ENCODE measurements at places on chromosomes 2 and 18.

DNA sequence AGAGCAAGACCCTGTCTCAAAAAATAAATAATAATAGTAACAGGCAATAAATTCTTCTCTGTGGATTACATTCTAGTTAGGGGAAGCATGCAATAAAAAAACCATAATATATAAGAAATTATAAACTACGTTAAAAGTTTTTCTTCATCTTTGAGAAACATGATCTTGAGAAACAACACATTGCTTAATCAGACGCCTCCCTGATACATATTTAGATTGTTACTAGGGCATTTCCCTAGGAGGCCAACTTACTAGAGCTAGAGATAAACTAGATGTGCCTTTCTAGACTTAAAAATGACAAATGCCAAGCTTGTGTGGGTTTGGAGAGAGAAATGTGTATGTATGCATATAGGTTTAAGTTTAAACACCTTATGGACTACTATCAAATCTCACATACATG is 76.3 kb upstream of the GALNT5 start:
- DNase-seq: no peak

DNA sequence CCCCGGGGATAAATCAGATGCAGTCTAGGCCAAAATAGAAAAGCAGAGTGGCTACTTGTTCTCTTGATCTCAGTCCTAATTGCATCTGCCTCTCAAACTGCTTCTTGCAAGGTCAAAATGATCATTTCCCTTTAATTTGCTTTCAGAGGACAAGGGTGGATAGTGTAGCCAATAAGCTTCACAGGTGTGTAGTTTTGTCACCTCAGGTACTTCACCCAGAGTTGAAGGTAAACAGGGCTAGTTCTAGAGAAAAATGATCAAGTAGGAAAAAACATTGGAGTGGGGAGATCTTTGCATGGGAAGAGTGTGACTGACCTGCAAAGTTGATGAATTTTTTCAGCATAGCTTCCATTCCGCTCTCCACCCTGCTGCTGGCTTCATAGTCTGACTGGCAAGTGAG is 8.7 kb downstream of the ERICH2 start:
- DNase-seq: no peak

- no peak for DNase-seq
Observed at GRCh38 chr2:161199912-161200701, 39.9 kb downstream of the TANK start.

DNA sequence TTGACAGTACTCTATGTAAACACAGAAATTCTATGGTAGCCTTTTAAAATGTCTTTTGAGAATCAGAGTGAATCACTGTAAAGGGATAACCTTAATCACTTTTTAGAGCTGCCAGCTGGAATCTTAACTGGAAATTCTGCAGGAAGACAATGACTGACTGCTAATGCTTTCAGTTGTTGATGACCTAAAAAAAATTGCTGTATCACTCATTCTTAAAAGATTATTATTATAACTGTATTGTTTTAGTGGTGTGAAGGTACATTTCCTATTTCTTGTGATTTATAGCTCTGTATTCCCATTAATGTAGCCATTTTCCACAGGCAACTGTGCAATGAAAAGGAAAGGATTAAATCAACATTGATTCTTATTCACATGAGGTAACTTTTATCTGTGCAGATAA is 260.5 kb downstream of the CALCRL start:
- DNase-seq: no peak

GRCh38 chr2:224813578-224813977 is 97.4 kb upstream of the CCDC195 start:
- no peak for DNase-seq

- no peak for DNase-seq
Observed at GRCh38 chr18:36309436-36310391, 12.2 kb downstream of the FHOD3 start.

GRCh38 chr18:51195451-51196117 is 1.9 kb downstream of the MEX3C start:
- DNase-seq: no peak

- no peak for DNase-seq
Observed at GRCh38 chr2:24117902-24118301, 5.2 kb downstream of the PFN4 start.

DNA sequence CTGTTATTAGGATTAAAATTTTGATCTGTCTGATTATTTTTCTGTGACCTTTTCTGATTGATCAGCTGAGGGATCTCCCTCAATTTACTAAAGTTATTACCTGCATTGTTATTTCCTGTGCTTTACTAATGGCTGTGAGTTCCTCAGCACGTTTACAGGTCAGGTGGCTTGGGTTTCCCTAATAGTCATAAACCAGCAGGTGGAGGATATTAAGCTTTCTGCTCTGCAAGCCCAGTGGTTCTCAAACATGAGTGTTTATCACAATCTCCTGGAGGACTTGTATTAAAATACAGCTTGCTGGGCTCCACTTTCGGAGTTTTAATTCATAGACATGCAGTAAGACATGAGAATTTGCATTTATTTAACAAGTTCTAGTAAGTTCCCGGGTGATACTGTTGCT is 22.4 kb upstream of the UGP2 start:
- DNase-seq: no peak

DNA sequence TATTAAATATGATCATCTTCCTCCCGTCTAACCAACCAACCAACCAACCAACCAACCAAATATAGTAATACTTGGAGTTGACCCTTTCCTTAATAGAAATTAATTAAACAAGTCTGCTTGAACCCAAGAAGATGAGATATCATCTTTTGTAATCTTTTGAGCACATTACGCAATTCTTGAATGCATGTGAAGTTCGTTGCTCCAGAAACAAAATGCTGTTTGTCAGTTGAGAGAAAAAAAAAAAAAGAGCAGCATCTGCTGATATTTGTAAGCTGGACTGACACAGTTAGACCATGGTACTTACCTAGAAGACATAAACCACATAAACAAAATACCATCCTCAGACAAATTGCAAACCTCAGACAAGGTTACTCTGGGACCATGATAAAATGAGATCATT is 9.2 kb upstream of the SERPINB2 start:
- no peak for DNase-seq

- DNase-seq: no peak
Observed at GRCh38 chr2:236242057-236242495, 22.1 kb downstream of the ASB18 start.

GRCh38 chr2:129118296-129118695 is 799.6 kb upstream of the HS6ST1 start:
- DNase-seq: no peak

GRCh38 chr18:47507651-47508050 is 256.2 kb upstream of the SKOR2 start:
- no peak for DNase-seq

DNA sequence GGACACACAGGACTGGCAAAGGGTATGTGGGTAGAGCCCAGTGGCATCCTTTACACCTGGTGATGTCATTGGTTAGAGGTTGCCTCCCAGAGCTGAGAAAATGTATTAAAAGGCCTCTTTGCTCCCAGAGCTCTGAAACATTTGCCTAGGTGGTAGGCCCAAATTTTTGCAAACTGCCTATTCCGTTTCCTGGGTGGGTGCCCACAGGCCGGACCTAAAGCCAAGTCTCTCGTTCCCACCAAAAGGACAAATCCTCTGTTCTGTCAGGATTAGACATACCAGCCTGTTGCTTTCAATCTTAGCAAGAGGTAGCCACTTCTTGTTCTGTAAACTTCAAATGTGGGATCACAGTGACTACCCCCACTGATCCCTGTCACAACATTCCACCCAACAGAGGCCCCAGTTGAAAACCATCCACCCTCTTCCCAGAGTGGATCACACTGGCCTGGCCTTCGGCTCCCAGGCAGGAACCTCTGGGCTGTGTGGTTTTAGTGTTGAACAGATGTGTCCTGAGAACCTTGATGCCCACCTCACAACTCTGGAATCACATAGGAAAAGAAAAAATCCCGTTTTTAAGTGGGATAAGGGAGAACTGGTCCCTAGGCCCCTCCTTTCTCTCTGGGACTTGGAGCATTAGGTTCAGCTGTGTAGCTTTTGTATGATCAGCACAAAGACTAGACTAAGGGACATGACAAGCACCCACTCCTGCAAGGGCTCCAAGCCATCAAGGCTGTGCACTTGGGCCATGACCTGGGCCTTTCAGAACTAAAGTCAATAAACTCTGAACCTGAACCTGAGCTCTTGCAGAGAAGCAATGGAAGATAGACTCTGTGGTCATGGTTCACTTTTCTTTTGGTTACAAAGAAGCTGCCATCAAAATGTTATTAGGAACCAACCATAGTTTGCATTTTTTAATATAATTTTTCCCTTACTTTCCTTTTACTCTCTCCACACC is 211.3 kb downstream of the CYP26B1 start:
- DNase-seq: no peak

- DNase-seq: no peak
Observed at GRCh38 chr2:205731583-205731981, 49.3 kb downstream of the NRP2 start.

GRCh38 chr2:229313591-229313990 is 42.5 kb upstream of the PID1 start:
- DNase-seq: no peak

DNA sequence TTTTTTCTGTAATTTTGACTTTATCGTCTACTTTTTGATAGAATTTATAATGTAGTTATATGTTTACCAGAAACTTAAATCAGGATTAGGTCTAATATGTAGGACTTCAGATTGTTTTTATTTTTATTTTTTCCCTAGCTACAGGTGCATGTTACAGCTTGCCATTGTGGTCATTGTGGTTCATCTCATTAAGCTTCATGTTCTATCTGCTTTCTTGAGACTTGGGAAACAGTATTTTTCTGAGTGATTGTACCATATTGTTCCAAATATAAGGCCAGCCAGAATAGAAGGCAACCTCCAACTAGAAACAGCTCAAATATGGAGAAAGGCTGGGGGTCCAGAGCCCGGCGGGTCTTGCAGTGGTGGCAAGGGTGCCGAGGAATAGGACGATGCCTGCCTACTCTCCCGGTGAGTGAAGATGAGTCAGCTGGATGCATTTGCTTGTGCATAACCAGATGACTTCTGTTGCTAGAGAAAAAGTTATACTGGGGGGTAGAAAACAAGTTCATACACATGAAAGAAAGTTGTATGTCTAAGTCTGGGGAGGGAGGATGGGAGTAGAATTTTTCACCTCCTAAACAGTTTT is 188.4 kb downstream of the CCDC85A start:
- DNase-seq: no peak

DNA sequence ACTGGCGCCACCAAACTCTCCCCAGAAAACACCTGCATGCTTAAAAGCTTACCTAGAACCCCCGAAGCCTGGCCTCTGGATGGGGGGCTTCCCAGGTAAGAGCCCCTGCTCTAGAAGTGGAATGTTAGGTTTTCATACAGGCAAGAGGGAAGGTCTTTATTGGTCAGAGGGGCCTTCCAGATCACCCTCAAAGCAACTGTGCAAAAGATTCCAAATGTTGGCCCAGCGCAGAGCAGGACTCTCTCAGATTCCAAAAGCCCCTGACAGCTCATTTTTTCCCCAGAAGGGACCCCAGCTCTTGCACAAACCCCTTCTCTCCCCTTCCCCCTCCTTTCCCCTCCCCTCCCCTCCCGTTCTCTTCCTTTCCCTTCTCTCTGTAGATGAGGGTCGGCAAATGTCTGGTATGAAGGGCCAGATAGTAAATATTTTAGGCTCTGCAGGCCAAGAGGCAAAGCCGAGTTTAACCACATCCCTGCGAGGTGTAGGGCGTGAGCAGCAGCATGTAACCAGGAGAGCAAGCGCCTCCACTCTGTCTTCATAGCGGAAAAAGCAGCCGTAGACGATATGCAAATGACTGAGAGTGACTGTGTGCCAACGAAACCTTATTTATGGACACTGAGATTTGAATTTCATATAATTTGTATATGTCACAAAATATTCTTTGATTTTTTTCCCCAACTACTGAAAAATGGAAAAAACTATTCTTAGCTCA is 116.9 kb downstream of the SMAD7 start:
- DNase-seq: no peak

GRCh38 chr2:112048236-112048592 is 6.9 kb upstream of the TMEM87B start:
- no peak for DNase-seq

DNA sequence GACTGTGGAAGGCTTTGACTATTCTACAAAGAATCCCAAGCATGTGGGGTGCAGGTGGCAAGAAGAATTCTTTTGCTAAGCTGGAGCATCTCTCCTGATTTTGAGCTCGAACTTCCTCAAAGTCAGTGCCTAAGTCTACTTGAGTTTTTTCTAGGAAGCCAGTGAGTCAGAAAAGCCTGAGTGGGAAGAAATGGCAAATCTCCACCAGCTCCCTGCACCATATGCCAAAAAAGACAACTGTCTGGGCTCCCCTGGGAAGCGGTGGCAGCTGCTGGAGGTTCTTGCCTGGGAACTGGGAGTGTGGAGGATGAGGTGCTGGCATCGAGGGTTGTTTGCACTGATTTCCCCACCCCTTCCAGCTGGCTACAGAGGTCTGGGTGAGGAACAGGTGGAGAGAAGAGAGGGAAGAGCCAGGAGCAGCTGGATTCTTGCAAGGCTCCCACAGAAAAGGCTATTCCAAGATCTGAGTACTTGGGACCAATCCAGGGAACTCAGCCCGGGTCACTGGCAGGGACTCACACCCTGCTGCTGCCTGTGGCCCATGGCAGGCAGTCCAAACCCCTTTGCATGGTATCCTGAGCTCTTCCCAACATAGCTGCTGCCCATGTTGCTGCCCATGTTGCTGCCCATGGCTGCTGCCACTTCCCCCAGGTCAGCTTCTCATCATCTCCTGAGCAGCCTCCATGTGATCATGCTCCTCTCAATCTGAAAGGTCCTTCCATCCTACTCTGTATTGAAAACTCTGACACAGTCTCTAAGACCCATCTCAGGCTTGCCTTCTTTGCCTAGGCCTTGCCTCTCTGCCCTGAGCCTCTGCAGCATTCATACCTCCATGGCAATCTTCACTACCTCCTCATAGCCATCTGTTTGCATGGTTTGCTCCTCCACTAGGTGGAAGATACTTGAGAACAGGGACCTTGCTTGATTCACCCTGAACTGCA is 128.3 kb upstream of the SPATS2L start:
- DNase-seq: no peak

- DNase-seq: no peak
Observed at GRCh38 chr2:176879426-176879995, 333.1 kb upstream of the HNRNPA3 start.

DNA sequence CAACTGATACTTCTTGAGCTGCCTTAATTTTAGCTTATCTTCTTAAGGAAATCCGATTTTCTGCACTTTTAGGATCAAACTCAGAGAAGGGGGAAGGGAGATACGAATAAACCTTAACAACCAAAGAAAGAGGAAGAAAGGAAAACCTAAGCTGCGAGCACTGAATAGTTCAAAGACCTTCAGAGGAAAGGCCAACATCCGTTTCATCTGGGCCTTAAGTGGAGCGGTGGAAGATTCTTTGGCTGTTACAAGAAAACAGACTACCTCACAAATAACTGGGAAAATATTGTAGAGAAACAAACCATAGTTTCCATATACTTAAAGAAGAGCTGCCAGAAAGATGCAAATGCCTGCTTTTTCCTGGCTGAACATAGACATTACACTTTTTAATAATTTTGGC is 43.6 kb downstream of the VIT start:
- DNase-seq: no peak

DNA sequence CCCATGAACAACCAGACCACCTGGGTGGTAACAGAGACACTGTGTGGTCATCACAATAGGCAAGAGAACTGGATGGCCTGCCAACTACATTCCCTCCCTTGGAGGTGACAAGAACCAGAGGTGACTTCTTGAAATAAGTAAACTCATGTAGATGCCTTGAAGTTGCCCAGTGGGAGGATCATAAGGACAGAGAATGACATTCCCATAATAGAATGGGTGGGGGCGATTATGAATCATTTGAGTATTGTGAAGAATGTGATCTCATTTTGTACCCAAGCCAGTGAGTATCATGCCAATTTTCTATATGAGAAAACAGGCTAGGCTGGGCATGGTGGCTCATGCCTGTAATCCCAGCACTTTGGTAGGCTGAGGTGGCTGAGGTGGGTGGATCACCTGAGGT is 211.4 kb upstream of the GYPC start:
- no peak for DNase-seq

GRCh38 chr2:191061381-191061980 is 47.5 kb upstream of the STAT1 start:
- DNase-seq: no peak
